Right renal cortex interstitium (tissue), 3 donors: ENCODE measurements at places on chromosomes 1 and 21. TPM values are rescaled to one million over a fixed set of nuclear protein-coding genes. Genes with fewer than 3 reads are reported as not detected.

Gene HRNR
- polyA plus RNA-seq = 1.0 TPM

Gene PGLYRP4
- not detected for polyA plus RNA-seq

Gene SERBP1
- polyA plus RNA-seq = 427 TPM

Gene GOLPH3L
- 45.0 TPM for polyA plus RNA-seq

DNA sequence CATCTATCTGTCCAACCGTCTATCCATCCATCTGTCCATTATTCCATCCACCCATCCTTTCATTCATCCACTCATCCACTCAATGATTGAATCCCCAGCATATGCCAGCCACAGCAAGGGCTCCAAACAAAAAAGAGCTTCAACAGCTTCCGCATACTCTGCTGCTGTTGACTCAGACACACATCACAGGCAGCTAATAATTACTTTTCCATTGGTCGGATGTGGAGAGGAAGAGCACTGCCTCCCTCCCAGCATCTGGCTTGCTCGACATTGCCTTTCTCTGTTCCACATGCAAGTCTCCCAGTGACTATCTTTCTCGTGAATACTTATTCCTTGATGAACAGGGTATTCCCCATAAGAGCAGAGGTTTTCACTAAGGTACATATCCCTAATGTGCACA, 176.5 kb downstream of the HIVEP3 start:
- DNase-seq = no peak

DNA sequence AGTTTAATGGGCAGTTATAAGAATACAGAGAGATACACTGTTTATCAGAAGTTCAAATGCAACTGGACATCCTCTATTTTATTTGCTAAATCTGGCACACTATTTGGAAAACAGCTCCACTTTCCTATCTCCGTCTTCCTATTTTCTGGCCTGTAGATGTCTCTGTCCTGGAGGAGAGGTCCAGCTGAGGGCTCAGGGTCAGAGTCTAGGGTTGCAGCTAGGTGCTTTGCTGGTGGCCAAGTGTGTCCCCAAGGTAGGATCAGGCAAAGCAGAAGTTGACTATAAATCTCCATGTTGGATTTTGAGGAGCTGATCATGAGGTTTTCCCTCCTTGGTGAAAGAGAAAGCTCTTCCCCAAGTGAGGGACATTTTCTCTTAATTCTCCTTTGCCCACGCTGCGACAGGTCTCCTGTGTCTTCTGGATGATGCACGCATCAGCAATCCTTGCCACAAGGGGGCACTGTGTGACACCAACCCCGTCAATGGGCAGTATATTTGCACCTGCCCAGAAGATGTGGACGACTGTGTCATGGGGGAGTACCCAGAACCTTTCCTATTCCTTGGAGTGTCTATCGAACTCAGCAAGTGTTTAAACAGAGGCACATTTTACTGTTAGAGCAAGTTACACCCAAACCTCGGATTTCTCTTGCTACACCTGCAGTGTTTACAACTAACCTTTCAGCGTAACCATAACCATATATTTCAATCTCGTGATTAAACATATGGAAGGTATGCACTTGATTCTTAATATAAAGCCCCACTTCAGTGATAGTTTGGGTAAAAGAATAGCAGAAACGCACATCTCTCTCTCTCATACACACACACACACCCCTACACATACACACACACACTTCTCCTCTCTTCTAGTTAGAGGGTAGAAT, 10.2 kb downstream of the ADAM30 start:
- DNase-seq = no peak

DNA sequence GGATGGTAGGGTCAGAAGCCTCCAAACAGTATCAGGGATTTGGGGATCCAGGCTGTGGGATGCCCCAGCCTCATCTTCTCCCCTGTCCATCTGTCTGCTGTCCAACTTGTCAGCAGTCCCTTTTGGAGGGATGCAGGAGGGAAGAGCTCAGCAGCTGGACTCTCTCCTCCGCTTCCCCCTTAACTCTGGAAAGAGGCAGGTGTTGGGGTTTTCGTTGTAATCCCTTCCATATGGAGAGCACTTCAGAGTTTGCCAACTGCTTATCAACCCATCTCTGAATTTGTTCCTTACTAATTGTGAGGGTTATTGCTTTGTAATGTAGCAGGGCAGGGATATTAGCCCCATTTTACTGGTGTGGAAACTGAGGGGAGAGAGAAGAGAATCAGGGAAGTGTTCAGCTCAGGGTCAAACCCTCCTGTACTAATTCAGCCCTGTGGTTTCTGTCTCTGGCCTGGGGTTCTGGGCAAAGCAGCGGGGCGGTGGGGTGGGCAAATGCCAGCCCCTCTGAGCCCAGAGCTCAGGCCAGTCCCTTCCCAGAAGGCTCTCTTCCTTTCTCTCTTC, 3.2 kb downstream of the CITED4 start:
- no peak for DNase-seq

GRCh38 chr1:28199328-28200233, 23.1 kb upstream of the PTAFR start:
- DNase-seq = no peak
